Naive B cell (primary cell): ENCODE measurements at places on chromosomes 7 and 10.
A peak's percentile ranks its signal among the peaks of the same experiment; 100 is the strongest.

DNA sequence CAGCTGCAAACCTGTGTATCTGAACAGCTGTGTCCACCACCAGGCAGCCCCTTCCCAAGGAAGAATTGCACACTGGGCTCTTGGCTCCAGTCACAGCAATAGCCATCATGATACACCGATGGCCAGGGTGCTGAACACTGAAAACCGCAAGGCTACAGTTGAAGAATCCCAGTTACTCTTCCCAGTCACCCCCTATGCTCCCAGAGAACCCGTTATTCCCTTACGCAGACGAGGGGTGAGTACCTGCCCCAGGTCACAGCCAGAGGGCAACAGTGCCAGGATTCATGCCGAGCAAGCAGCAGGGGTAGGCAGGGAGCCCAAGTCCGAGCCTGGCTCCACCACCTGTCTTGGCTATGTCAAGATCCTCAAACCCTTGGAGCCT, 57.8 kb downstream of the RASGEF1A start:
- DNase-seq, result no peak

DNA sequence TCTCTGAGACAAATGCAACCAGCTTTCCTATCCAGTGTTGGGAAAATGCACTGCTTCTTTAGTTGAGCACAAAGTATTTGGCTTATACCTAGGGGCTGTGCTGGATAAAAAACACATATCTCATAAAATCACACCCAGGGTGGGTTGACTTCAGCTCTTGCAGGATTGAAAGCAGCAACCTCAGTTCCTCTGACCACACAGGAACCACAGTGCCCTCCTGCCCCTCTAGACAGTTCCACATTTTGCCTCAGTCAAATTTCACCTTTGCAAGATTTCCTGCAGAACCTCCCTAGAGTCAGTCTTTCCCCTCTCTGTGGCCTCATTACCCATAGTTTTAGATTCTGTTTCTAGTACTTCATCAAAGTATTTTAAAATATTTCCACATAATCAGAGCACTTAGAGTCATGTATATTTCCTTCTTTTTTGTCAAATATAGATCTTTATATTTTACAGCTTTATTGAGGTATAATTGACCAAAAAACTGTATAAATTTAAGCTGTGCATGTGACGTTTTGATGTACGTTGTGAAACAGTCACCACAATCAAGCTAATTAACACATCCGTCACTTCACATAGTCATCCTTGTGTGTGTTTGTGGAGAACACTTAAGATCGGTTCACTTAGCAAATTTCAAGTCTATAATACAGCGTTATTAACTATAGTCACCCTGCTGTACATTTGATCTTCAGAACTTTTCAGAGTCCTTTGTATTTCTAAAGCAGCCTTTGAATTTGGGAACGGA, 37.0 kb upstream of the EGR2 start:
- peak; percentile 45 for DNase-seq

- no peak for DNase-seq
Measured at GRCh38 chr7:68245688-68246087, 1249.1 kb downstream of the TYW1 start.

DNA sequence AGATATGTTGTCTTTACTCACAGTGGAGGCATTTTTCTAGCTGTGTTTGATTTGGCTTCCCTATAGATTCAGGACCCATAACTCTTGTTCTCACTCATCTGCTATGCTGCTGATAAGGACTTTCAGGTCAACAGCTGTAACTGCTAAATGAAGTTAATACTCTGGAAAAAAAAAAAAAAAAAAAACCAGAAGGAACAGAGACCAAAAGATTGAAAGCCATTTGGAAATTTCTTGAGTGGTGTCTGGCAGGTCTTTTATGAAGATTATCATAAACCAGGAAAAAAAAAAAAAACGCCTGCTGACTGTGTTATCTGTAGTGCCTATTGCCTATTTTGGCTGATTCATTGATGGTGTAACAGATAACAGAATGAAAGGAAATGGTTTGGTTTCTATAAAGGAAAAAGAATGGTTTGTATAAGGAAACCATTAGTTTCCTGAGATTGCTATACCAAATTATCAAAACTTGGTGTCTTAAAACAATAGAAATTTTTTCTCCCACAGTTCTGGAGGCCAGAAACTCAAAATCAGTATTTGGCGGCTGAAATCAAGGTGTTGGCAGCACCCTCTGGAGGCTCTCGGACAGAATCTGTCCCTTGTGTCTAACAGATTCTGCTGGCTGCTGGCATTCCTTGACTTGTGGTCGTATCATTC, 60.5 kb upstream of the BET1 start:
- no peak for DNase-seq

- DNase-seq, result no peak
Measured at GRCh38 chr10:3684891-3685290, 100.1 kb downstream of the KLF6 start.

DNA sequence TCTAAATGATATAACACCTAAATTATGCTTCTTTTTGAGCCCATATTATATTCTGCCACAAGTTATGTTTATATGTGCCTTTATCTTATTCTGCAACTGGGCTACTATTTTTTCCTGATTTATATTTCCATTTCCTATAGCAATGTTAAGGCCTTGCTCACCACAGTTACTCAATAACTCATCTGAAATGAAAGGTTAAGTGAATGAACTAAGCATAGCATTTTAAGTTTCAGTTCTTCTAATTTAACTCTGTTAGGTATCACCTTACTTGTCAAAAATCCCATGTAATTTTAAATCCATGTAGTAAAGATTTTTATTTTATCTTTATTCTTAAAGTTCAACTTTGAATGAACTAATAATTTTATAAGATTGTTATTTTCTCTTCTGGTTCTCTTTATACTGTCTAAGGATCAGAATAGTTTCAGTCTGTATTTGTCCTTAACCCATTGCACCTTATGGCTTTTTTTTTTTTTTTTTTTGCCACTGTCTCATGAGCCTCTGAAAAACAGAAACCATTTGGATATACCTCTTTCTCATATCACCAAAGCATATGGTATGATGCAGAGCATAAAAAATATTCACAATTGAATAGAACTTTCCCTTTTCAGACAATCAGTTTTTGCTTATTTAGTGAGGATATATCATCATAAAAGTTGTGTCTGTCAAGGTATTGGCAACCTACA, 301.8 kb upstream of the ZWINT start:
- no peak for DNase-seq

GRCh38 chr7:68155676-68156075, 1159.0 kb downstream of the TYW1 start:
- no peak for DNase-seq

DNA sequence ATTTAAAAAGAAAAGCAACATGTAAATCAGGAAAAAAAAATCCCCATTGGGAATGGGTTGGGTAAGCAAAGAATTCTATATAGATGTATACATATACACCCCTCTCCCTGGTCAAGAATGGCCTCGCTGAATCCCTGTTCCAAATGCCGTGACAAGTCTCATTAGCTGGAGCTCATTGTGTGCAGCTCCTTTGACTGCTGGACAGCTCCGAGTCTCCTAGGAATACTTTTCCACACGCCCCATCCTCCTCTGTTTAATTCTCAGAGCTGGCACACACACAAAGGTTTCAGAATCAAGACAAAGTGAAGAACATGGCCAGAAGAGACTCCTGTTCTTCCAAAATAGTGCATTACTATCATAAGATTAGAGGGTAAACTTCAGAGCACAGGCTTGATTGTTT, 130.9 kb upstream of the MKLN1 start:
- DNase-seq, result no peak

GRCh38 chr7:130063036-130063435, 7.3 kb upstream of the KLHDC10 start:
- peak; percentile 52 for DNase-seq

DNA sequence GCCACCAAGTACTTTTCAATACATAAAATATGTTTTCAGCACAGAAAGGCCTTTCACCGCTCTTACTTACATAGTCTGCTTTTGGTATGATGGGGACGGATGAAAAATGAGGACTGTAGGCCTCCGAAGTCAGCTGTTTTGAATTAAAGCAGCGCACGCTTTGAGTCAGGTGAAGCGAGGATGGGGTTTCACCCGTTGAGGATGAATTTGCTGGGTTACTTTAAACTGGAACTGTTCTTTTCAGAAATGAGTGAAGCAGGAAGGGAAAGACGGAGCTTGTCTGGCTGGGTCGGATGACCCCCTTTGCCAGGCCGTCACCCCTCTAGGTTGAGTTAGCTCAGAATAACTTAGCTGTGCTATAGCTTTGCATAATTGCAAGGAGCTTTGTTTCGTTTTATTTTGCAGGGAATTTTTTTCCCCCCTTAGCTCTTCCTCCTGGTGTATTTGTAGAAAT, 40.0 kb downstream of the CUX1 start:
- no peak for DNase-seq

- DNase-seq, result no peak
Measured at GRCh38 chr7:128210590-128211570, 30.2 kb upstream of the LEP start.
